NCI-H2171 (cell line): ENCODE measurements at places on chromosomes 6 and 20.
A peak's percentile ranks its signal among the peaks of the same experiment; 100 is the strongest.

DNA sequence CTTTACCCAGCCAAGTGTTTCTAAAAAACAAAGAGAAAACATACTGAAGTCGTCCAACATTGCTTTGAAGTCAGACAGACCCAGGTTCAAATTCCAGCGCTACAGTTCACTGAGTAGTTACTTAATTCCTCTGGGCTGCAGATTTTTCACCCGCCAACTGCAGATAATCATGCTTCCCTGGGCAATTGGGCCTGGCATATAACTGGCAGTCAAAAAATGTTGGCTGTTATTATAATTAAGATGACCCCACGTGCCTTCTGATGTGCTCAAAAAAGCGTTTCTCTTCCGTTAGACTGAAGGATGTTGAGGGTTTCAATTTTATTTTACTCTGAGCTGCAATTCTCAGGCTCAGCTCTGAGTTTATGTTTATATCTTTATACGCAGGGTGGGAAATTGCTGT is 156.1 kb upstream of the CITED2 start:
- no peak for DNase-seq

DNA sequence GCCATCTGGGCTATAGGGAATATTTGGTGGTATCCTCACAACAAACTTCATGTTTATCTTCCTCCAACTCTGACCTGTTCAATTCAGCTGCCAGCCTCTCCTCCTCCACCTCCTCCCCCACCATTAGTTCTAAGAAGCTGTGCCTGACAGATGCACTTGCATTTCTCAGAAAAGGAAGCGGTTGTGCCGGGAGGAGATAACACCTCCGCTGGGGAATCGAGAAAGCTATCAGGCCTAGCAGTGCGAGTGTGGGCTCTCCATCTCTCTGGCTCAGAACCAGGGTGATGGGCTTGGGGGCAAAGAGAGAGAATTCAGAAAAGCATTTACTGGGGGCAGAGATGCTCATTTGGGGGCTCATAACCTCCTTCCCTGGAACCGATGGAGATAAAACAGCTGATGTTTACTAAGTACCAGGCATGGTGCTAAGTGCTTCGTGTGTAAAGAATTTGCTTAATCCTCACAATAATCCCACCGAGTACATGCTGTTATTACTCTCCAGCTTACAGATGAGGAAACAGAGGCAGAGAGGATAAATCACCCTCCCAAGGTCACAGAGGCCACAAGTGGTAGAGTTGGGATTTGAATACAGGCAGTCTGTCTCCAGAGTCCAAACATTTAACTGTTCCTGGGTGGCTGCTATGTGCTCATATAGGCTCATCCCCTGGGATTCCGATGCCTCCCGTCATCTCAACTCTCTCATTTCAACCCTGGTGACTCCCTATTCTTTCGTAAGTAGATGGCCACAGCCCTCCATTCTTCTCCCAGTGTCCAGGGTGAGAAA is 38.3 kb downstream of the COX4I2 start:
- no peak for DNase-seq

DNA sequence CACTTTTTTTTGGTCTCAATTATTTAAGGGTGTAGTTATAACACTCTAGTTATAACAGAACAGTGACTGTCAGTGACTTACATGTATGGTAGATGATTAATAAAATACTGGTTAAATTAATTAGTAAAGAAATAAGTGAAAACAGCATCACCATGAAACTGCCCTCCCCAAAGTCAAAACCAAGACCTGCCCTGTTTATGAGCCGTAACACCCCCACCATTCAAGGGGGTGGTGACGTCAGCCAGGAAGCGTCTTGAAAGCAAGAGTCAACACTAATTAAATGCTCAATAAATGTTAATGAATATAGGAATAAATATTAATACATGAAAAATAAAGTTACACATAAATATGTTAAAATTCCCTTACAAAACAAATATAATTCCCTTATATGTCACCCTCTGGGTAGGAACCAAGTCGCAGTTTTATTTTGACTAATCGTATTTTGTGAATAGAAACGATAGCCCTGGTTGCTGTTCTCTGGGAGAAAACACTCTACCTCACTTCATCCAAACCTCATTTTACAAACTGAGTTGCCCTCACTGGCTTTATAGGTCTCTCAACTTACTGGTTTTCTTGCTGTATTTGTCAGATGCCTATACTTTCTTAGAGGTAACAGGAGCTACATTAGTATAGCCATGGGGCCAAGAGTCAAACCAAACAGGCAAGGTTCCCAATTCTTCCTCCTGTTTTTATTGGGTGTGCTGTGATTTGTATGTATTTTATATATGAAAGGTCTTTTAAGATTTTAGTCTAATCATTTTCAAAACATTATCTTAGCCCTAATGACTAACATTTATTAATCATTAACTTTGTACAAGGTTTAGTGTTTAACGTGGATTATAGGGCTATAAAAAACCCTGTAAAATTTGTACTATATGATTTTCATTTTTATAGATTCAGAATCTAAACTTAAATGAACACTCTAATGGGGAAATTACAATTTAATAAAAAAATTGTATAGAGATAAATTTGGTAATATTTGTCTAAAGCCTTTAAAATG is 227.9 kb upstream of the IRAK1BP1 start:
- DNase-seq, result no peak

DNA sequence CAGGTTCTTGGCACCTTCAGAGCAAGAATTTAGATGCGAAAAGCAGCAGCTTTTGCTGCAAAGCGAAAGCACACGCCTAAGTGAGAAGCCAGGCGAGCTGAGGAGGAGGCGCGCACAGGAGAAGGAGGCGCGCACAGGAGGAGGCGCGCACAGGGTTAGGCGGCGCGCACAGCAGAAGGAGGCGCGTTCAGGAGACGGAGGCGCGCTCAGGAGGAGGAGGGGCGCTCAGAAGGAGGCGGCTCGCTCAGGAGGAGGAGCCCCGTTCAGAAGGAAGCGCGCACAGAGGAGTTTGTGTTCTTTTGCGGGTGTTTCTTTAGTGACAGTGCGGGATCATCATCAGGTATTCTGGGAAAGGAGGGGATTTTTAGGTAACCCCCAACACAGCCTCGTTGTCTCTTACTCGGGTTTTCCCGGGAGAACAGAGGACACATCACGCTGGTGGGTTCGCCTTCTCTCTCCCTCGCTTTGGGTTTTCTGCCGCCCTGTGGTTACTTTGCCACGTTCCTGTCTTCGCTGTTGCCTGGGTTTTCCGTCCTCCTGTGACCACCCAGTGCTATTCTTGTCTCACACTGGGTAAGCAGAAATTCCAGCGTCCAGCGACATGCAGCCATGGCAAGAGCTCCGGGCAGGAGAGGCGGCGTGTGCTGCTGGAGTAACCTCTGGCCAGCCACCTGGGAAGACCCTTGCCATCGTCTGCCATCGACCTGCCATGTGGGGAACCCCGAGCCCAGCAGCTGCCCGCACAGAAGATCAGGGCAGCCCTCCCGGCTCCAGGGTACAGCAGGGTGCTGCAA is 47.0 kb downstream of the WDR27 start:
- peak; percentile 6 for DNase-seq

- no peak for DNase-seq
Measured at GRCh38 chr6:43283905-43284304, 14.2 kb upstream of the SLC22A7 start.

DNA sequence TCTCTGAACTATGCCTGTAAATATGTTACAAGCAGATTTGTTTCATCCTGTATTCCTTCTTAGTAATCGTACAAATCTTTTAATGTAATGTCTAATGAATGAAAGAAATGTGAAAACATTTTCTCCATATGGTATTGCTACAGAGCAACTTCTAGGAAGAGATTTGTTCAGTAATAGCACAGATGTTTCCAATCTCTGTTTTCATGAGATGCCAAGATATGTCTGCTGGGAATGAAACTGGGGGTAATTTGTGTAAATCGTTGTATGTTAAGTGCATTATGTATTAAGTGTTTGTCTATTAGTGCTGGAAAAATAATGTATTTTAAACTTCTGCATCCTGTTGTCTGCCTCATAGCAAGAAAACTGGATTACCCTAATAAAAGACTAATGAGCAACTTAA is 722.2 kb upstream of the EYS start:
- DNase-seq, result no peak

DNA sequence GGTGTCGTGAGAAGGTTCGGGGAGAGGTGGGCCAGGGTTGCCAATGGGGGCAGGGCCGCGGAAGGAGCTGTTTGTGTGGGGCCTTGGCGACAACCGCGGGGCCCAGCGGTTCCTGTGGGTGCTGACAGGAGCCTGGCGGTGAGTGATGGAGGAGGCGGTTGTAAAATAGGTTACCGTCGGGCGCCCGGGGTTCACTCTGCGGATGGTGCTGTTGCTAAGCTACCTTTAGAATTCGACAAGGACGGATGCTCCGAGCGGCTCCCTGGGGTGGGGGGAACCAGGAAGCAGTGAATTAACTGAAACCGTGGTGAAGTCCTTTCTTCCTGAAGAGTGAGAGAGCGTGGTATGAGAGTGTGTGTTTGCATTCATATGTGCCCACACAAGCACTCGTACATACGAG is 61.7 kb downstream of the CDH22 start:
- DNase-seq, result no peak

DNA sequence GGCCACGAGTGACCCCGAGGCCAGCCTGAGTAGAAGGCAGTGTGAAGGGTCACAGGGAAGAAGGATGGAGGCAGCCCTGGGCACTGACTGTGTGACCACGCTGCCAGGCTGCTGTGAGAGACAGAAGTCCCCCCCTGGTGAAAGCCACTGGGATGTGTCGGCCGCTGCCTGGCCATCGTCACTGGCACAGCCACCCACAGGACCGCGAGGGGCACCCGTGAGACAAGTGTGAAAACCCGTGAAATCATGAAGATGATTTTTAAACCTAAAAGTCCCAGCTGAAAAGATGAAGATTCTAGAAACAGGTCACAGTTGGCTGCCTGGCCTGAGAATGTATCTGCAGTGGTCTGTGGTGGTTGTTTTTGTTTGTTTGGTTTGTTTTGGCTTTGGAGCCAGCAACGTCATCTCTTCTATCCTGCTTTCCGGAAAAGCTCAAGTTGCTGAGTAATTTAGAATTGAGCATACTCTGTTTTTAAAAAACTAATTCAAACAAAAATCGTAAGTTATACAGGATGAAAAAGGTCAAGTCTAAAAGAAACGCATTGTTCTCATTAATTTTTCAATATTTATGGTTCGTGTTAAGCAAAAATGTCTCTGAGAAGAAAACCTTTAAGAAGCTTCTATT is 94.7 kb downstream of the HUS1B start:
- no peak for DNase-seq

- peak; percentile 1 for DNase-seq
Measured at GRCh38 chr6:120826253-120826652, 508.0 kb downstream of the TBC1D32 start.

- DNase-seq, result no peak
Measured at GRCh38 chr6:164069350-164069990, 655.0 kb downstream of the QKI start.

DNA sequence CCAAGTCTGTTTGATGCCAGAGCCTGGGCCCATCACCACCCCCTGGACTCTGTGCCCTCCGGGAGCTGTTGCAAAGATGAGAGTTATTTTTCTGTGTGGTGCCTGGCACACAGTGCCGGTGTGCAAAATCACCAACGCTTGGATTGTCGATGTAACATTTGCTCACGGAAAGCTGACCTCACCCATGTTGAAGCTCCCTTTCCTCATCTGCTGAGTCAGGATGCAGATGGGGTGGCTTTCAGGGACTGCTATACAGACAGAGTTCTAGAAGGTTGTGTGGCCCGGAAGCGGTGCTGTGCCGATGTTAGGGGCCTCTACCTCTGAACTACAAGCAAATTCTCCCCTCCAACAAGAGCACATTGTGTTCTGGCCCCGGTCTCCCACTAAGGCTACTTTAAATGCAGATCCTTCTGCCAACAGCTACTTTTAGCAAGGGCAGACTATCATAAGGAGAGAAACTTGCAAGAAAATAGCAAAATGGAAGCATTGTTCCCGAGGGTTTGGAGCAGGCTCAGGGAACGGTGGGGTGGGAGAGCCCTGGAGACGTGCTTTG is 34.0 kb downstream of the EYA2 start:
- no peak for DNase-seq

GRCh38 chr20:40606660-40607059 is 82.4 kb downstream of the MAFB start:
- no peak for DNase-seq

GRCh38 chr20:51628533-51629398 is 86.2 kb upstream of the NFATC2 start:
- no peak for DNase-seq

GRCh38 chr20:43925215-43925614 is 10.6 kb downstream of the TOX2 start:
- no peak for DNase-seq

GRCh38 chr6:31285486-31285885 is 13.6 kb upstream of the HLA-C start:
- no peak for DNase-seq

DNA sequence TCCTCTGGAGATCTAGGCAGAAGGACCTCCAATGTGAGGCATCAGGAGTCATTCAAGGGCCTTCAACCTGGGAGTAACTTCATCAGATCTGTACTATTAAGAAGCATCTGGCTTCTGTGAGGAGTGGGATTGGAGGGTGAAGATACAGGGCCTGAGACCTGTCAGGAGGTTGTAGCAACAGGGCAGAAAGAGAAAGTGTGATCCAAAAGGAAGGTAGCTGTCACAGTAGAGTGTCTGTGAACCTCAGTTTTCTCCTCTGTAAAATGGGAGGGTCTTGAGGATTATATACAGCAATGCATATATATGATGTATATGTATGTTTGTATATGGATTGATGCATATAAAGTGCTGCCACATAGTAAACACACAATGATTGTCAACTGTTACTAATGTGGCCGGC is 2.6 kb upstream of the RPL10A start:
- no peak for DNase-seq

GRCh38 chr6:7129784-7130569 is 22.2 kb downstream of the RREB1 start:
- DNase-seq, result no peak

- no peak for DNase-seq
Measured at GRCh38 chr6:65964261-65964660, 257.2 kb upstream of the EYS start.

DNA sequence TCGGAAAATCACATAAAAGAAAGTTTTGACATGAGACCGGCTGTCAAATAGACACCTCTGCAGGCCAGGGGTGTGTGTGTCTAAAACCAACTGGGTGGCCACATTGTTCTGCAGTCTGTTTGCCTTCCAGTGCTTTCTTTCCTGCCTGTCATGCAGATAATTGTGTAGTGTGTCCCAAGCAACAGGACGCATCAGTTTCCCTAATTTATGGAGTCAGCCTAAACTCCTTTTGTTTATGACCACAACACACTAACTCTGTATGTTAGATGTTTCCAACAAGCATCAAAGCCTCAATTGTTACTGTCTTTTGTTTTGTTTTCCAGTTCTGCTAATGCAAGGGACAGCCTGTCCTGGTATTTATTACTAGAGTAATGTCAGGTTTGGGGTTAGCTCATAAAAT is 205.7 kb downstream of the ATXN1 start:
- DNase-seq, result no peak
